ENCODE measurements at places on chromosomes 16 and 17. TPM values are rescaled to one million over a fixed set of nuclear protein-coding genes. Genes with fewer than 3 reads are reported as not detected.

GRCh38 chr17:48558057-48558830, 13.3 kb upstream of the HOXB2 start:
- no peak for DNase-seq

- DNase-seq: peak; percentile 93
Measured at GRCh38 chr17:75738218-75738802, 17.1 kb downstream of the ITGB4 start.

DNA sequence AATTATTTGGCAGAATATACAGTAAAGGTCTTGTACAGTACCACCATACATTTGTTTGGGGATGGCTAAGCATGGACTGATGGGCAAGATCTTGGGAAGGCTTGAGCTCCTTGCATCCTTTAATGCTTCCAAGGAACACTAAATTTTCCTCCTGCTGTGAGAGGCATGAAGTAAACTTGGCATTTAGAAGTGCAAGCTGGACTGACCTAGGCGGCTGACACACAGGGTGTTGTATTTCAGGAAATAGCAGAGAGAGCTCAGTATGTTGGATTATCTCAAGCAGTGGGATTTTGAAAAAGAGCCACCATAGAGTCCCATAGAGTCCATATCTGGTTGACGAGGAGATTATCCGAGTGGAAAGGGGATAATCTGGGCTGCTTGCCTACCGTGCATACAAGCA, 2137.1 kb downstream of the TP53TG3F start:
- DNase-seq: no peak

GRCh38 chr16:24999088-24999670, 16.0 kb downstream of the ARHGAP17 start:
- DNase-seq: no peak

GRCh38 chr16:2671741-2672140, 10.6 kb upstream of the KCTD5 start:
- DNase-seq: no peak

DNA sequence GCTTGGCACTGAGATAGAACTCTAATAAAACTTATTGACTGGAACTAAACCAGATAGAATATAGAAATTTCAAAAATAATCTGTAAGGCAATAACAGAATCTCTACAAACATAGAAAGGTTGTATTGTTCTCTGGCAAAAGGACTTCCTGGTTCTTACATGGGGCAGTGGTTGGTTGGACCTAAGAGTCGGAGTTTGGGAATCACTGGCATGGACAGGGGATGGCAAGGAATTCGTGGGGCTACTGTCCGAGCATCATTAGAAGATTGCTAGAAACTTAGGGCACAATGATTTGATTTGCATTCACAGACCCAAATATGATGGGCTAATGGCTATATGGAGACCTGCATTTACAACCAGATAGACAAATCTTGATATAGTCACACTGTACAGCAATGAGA, 103.8 kb upstream of the GOT2 start:
- no peak for DNase-seq

DNA sequence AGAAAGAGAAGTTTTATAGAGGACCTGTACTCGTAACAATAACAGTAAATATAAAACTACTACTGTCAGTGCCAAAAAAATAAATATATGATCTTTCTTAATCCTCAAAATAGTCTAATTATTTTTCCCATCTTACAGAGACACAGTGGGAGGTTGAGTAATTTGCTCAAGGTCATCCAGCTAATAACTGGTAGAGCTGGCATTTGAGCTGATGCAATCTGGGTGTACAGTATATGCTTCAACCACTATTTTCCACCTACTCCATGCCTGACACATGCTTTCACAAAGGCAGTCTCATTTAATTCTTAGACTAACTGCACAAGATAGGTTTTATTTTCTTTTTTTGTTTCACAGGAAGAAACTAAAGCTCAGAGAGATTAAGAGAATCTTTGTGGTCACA, 33.6 kb downstream of the PIGL start:
- DNase-seq: no peak

GRCh38 chr17:15498107-15498506, 30.7 kb upstream of the CDRT4 start:
- DNase-seq: no peak

MRPL28 gene
- total RNA-seq: 36.0 TPM

TPSG1 gene
- total RNA-seq: 1.3 TPM

MYH8 gene
- not detected for total RNA-seq

ADAP2 gene
- 28.1 TPM for total RNA-seq

Measured in posterior vena cava (tissue), 2 donors.